Activated naive CD8-positive, alpha-beta T cell treated with anti-CD3 and anti-CD28 coated beads, Interleukin-2, amount 10 ng/mL, durations not matched to agents 7 days and 5 days (primary cell): ENCODE measurements at places on chromosomes 13 and 19.

- no peak for DNase-seq
- peaks cover 2% of the 10 kb centered on the region for H3K27me3 ChIP-seq
- no peaks in the 10 kb centered on the region for H3K36me3 ChIP-seq
- no peak overlapping the region for H3K27ac ChIP-seq
- no peak overlapping the region for H3K4me3 ChIP-seq
Measured at GRCh38 chr19:30064348-30064699, 122.3 kb downstream of the URI1 start.

- H3K4me3 ChIP-seq, result no peak overlapping the region
- peaks cover 6% of the 10 kb centered on the region for H3K4me1 ChIP-seq
- no peaks in the 10 kb centered on the region for H3K27me3 ChIP-seq
Measured at GRCh38 chr19:39136225-39136940, 10.8 kb downstream of the PAK4 start.

DNA sequence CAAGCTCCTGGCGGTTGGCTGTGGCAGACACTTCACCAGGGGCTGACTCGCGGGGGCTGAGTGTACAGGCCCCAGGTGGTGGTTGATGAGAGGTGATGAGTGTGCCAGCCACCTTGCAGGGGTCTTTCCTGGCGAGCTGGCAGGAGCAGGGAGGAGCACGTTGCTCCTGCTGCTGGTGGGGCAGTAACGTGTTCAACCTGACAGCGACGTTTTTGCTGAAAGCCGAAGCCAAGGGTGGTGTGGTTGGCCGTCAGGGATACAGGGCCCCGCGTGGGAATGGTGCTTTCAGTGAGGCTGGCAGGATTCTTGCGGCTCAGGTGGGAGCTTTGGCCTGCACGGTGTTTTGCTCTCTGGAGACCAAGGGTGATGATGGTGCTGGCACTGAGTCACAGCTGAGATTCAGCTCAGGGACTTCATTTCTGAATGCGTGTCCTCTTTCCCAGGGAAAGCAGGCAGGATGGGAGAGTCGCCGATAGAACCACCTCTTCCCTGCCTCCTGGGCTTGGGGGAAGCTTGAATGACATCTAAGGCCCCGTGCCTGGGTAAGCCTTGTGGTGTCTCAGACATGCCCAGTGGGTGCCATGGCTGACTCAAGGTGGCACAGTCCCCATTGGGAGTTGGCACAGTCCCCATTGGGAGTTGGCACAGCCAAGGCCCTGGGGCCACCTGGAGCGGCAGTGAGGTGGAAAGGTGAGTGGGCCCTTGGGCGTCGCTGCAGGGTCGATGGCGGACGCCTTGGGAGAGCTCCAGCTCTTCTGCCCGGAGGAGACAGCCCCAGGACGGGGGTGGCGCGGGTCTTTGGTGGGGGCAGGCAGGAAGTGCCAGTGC is 8.8 kb downstream of the DAZAP1 start:
- peaks cover 17% of the 10 kb centered on the region for H3K36me3 ChIP-seq
- H3K4me3 ChIP-seq, result no peak overlapping the region
- no peak for DNase-seq
- peak overlapping the region; percentile 54 for H3K27ac ChIP-seq
- H3K4me1 ChIP-seq, result peaks cover 18% of the 10 kb centered on the region

DNA sequence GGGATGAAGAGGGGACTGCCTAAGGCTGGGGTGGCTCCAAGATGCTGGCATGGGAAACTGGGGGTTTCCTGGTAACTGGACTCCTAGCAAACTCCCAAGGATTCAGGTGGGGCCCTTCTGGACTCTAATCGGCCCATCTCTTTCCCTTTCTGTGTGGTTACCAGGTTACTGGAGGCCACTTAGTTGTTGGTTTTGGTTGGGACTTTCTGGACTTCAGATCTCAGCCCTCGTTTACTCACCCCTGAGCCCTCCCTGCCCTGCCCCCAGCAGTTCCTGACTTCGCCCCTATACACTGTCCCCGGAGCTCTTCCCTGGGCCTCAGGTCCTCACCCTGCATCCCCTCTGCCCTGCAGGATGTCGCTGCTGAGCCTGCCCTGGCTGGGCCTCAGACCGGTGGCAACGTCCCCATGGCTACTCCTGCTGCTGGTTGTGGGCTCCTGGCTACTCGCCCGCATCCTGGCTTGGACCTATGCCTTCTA is 328 bp downstream of the CYP4F12 start:
- DNase-seq, result no peak
- no peak overlapping the region for H3K27ac ChIP-seq
- H3K4me3 ChIP-seq, result no peak overlapping the region
- peaks cover 3% of the 10 kb centered on the region for H3K4me1 ChIP-seq

GRCh38 chr19:8046569-8047165 is 5.9 kb upstream of the CCL25 start:
- DNase-seq, result no peak
- H3K27me3 ChIP-seq, result peaks cover 9% of the 10 kb centered on the region
- no peaks in the 10 kb centered on the region for H3K36me3 ChIP-seq
- no peak overlapping the region for H3K4me3 ChIP-seq

DNA sequence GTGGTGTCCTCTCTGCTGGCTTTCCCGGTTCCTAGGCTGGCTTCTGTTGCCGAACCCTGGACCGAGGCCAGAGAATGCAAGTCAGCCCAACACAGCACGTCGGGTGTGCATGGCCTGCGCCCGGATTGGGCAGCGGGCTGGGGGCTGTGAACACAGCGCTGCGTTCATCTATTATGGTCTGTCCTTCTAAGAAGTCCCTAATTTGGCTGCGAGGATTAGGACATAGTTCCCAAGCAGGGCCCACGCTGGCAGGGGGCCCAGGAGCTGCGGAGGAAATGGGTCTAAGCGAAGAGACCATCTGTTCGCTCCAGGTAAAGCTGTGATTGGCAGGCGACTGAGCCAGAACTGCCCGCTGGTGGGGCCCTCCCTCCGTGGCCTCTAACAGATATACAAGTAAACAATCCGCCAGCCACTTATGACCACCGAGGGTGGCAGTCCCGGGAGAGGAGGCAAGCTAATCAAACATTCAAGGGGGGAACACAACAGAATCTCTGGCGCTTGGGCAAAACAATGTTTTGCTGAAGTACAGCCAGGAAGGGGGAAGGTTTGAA is 6.0 kb downstream of the SYCE2 start:
- no peaks in the 10 kb centered on the region for H3K36me3 ChIP-seq
- DNase-seq, result no peak
- peaks cover 25% of the 10 kb centered on the region for H3K4me1 ChIP-seq
- H3K4me3 ChIP-seq, result no peak overlapping the region
- no peaks in the 10 kb centered on the region for H3K27me3 ChIP-seq
